ENCODE measurements at places on chromosomes 5 and 9. TPM values are rescaled to one million over a fixed set of nuclear protein-coding genes. Genes with fewer than 3 reads are reported as not detected.

The RASGEF1C gene
- 4.4 TPM for total RNA-seq

The ANKRD18B gene
- total RNA-seq: 7.3 TPM

DNA sequence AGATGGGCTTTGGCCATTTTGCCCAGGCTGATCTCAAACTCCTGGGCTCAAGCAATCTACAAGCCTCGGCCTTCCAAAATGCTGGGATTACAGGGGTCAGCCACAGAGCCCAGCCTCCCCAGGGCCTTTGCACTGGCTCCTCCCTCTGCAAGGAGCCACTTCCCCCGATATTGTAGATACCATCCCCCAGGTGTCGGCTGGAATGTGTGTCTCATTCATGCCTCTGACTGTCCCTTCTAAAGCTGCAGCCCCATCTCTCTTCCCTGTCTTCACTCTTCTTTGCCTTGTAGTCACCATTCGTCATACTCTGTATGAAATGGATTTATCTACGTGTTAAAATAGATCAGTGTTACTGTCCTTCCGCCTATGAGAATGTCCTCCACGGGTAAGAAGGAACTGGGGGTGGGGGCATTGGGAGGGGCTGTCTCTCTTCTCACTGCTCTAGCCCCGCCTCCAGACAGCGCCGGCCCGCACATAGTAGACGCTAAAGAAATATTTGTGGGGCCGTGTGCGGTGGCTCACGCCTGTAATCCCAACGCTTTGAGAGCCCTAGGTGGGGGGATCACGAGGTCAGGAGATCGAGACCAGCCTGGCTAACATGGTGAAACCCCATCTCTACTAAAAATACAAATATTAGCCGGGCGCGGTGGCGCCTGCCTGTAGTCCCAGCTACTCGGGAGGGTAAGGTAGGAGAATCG is 68.5 kb downstream of the LMX1B start:
- peaks cover 26% of the 10 kb centered on the region for H3K4me1 ChIP-seq
- no peak overlapping the region for H3K4me3 ChIP-seq
- peaks cover 71% of the 10 kb centered on the region for H3K27me3 ChIP-seq
- peaks cover 4% of the 10 kb centered on the region for H3K36me3 ChIP-seq

DNA sequence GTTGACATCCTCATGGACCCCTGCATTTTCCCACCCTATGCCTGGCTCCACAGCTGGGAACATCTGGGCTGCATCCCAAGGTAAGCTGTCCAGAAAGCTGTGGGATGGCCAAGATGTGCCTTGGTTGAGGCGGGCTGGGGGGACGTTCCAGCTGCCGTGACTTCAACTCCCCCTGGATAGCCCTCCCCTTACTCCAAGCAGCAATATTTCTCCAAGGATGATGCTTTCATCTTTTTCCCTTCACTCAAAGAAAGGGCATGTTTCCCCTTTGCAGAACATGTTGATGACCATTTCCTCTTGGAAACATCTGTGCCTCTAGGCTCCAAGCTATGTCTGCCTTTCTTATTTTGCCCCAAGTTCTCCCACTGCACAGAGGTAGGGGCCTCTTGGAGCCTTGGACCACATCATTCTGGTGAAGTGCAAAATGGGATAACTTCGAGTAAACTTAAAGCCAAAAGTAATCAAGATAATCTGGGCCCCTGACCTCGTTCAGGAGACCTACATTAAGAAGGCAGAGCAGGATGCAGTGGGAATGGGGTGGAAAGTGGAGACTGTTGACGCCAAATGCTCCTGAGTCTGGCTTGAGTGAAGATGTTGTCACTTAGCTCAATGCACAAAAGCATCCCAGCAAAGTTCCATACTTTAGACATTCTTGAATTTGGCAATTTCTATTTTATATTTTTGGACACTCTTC is 175.2 kb downstream of the GAS1 start:
- no peaks in the 10 kb centered on the region for H3K4me1 ChIP-seq
- no peak overlapping the region for H3K4me3 ChIP-seq
- H3K27me3 ChIP-seq: no peaks in the 10 kb centered on the region

GRCh38 chr5:176792655-176793342 is 17.6 kb upstream of the UNC5A start:
- peaks cover 56% of the 10 kb centered on the region for H3K27me3 ChIP-seq
- no peaks in the 10 kb centered on the region for H3K36me3 ChIP-seq
- H3K4me1 ChIP-seq: peaks cover 36% of the 10 kb centered on the region
- no peak overlapping the region for H3K27ac ChIP-seq
- H3K4me3 ChIP-seq: no peak overlapping the region

The CD74 gene
- 175 TPM for total RNA-seq

GRCh38 chr5:180633283-180634177 is 15.9 kb downstream of the FLT4 start:
- no peak overlapping the region for H3K27ac ChIP-seq
- H3K36me3 ChIP-seq: no peaks in the 10 kb centered on the region
- no peak overlapping the region for H3K4me3 ChIP-seq
- H3K27me3 ChIP-seq: no peaks in the 10 kb centered on the region
- no peak for DNase-seq
- H3K4me1 ChIP-seq: peaks cover 6% of the 10 kb centered on the region

DNA sequence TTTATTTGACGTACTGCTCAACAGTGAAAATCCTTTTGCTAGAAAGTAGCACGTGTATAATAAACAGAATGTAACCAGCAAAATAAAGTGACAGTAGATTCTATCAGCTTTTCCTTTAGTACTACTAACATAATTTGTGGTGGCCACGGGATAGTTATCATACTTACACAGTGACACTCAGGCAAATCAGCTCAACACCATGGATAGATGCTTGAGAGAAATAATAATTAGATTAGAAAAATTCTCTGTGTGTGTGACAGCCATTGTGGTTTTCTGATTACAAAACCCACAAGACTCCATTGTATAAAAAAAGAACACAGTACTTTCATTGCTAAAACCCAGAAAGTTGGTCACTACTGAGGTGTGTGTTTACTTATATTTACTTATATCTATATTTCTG is 101.1 kb downstream of the MUSK start:
- H3K27ac ChIP-seq: no peak overlapping the region
- no peak overlapping the region for H3K4me3 ChIP-seq
- no peaks in the 10 kb centered on the region for H3K4me1 ChIP-seq
- no peaks in the 10 kb centered on the region for H3K27me3 ChIP-seq
- no peaks in the 10 kb centered on the region for H3K36me3 ChIP-seq

DNA sequence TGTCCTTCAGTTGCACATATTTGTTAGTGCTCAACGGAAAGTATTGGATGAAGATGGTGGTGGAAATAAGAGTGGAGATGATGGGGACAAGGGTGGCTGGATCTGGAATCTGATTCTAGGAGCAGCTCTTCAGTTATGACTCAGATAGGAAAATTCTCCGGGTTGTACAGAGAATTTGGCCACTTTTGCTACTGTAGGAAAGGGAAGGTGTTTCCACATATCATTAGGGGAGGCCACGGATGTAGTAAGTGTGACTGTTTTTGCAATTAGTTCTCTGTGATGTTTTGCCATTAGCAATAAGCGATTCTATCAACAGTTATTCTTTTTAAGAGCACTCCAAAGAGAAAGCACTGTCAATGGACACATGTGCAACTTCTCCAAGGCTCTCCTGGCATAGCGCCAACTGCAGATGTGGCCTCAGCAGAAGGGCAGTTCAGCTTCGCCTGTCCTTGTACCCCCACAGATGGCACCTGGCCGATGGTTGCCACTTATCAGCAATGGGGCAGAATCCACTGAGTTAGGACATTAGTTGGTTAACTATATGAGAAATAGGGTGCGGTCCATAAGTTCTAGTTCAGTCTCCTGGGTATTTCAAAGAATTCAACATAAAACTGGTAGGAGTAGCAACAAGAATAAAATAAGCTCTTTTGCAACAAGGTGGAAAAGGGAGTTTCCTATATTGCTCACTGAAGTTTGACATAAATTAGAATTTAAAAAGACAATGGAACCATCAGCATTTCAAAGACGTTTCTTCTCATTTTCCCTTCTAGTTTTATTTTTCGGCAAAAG is 96.3 kb downstream of the ARSB start:
- H3K27me3 ChIP-seq: no peaks in the 10 kb centered on the region
- H3K27ac ChIP-seq: no peak overlapping the region
- no peak for DNase-seq

The KLHL9 gene
- total RNA-seq: 42.2 TPM

GRCh38 chr9:117365438-117365837 is 49.4 kb downstream of the ASTN2 start:
- H3K36me3 ChIP-seq: no peaks in the 10 kb centered on the region
- no peaks in the 10 kb centered on the region for H3K27me3 ChIP-seq
- H3K27ac ChIP-seq: no peak overlapping the region
- DNase-seq: no peak
- H3K4me1 ChIP-seq: no peaks in the 10 kb centered on the region
- H3K4me3 ChIP-seq: no peak overlapping the region

- no peaks in the 10 kb centered on the region for H3K27me3 ChIP-seq
- no peak overlapping the region for H3K27ac ChIP-seq
- DNase-seq: no peak
- no peak overlapping the region for H3K4me3 ChIP-seq
- H3K4me1 ChIP-seq: peaks cover 10% of the 10 kb centered on the region
- no peaks in the 10 kb centered on the region for H3K36me3 ChIP-seq
Observed at GRCh38 chr9:106878081-106878837, 15.3 kb downstream of the ZNF462 start.

The PRDM9 gene
- not detected for total RNA-seq

DNA sequence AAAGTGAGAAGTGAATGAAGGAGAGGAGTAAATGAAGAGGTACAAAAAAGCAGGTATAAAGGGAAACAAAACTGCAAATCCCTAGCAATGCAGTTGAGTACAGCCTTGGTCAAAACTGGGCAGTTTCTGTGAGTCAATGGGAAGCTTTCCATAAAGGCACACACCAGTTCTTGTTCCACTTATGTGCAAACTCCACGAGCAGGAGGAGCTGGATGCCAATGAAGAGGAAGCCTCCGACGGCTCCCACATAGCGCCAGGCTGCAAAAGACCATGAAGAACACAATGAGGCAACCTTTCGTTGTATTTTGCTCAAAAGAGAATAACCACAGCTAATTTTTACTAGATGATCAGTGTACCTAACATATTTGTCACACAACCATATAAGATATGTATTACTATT is 81.1 kb downstream of the SERINC5 start:
- H3K36me3 ChIP-seq: peaks cover 25% of the 10 kb centered on the region
- DNase-seq: no peak
- no peaks in the 10 kb centered on the region for H3K4me1 ChIP-seq

DNA sequence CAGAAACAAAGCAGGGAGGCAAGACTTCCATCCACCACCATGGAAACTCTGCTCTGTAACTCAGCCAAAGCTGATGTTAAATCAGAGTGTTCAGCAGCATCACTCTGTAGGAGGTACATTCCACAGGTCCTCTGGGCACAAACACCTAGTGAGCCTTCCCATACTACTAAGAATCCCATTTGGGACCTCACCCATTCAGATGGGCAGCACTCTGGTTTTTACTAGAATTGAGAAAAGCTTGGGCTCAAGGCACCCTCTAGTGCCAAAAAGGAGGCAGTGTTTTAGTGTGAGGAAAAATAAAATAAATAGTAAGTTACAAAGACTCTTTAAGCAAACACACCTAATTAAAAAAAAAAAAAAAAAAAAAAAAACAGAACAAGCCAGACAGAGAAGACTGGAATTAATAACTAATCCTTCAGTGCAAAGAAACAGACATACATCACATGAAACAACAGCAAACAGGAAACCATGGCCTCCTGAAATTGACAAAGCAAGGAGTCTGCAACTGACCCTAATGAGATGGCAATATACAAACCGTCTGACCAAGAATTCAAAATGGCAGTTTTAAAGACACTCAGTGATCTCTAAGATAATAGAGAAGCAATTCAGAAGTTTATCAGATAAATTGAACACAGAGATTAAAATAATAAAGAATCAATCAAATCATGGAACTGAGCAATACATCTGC is 159.5 kb downstream of the GNA14 start:
- H3K36me3 ChIP-seq: no peaks in the 10 kb centered on the region
- no peaks in the 10 kb centered on the region for H3K4me1 ChIP-seq
- H3K27me3 ChIP-seq: no peaks in the 10 kb centered on the region
- H3K27ac ChIP-seq: no peak overlapping the region

DNA sequence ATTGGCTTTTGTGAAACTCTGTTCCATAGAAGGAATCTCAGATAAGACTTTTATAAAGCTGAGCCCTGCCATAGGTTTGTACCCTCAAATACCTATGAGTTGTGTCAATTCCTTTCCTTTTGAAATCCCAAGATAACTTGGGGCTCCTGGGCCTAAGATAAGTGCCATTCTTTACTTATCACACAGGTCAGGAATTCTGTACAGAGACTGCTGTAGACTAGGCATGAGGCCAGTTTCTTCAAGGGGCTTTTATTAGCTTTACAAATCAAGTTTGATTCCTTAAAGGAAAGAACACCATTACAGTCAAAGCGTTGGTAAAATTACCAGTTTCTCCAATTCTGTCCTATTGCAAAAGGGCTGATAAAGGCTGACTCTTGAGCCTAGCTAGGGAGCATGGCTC is 39.2 kb downstream of the SHC3 start:
- peak; percentile 8 for DNase-seq
- H3K4me1 ChIP-seq: no peaks in the 10 kb centered on the region
- no peaks in the 10 kb centered on the region for H3K36me3 ChIP-seq
- no peak overlapping the region for H3K4me3 ChIP-seq
- no peak overlapping the region for H3K27ac ChIP-seq

DNA sequence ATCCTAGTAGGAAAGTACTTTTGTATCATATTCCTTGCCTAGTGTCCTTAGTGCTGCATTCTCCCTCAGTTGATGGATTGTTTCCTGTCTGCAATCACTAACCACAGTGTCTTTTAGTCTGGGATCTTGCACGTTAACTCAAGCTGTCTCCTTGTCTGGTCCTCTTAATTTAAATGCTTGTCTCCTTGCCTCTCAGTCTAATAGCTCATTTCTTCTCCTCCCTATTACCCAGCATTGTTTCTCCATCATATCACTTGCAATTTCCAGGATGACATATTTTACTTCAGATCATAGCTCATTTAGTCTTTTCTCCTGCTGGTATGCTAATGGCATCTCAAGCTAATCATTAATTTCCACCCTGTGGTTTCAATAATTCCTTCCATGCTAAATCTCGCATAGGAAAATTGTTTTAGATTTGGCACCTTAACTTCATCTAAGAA is 2052.0 kb upstream of the C9orf72 start:
- H3K27ac ChIP-seq: no peak overlapping the region
- no peak for DNase-seq
- H3K4me1 ChIP-seq: no peaks in the 10 kb centered on the region

- H3K27ac ChIP-seq: no peak overlapping the region
- H3K27me3 ChIP-seq: no peaks in the 10 kb centered on the region
- H3K4me3 ChIP-seq: no peak overlapping the region
- no peak for DNase-seq
Observed at GRCh38 chr9:74817281-74817810, 70.4 kb downstream of the TRPM6 start.

- no peak overlapping the region for H3K27ac ChIP-seq
- no peaks in the 10 kb centered on the region for H3K4me1 ChIP-seq
- DNase-seq: no peak
Observed at GRCh38 chr5:15564957-15565356, 65.0 kb downstream of the FBXL7 start.

DNA sequence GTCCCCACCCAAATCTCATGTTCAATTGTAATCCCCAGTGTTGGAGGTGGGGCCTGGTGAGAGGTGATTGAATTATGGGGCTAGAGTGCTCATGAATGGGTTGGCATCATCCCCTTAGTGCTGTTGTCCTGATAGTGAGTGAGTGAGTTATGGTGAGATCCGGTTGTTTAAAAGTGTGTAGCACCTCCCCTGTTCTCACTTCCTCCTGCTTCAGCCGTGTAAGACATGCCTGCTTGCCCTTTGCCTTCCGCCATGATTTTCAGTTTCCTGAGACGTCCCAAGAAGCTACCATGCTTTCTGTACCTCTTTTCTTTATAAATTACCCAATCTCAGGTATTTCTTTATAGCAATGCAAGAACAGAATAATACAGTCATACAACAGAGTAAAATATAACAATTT is 742 bp upstream of the LECT2 start:
- H3K4me1 ChIP-seq: no peaks in the 10 kb centered on the region
- no peak overlapping the region for H3K27ac ChIP-seq
- no peaks in the 10 kb centered on the region for H3K36me3 ChIP-seq
- no peak overlapping the region for H3K4me3 ChIP-seq
- DNase-seq: no peak
- H3K27me3 ChIP-seq: no peaks in the 10 kb centered on the region
